ENCODE measurements at places on chromosomes 6 and 20. TPM values are rescaled to one million over a fixed set of nuclear protein-coding genes. Genes with fewer than 3 reads are reported as not detected.

GRCh38 chr6:16355699-16356446 is 117.5 kb downstream of the GMPR start:
- H3K4me1 ChIP-seq = peaks cover 28% of the 10 kb centered on the region
- no peak overlapping the region for H3K4me3 ChIP-seq
- no peak for DNase-seq
- no peaks in the 10 kb centered on the region for H3K27me3 ChIP-seq
- peak overlapping the region; percentile 58 for H3K27ac ChIP-seq

- H3K4me1 ChIP-seq = no peaks in the 10 kb centered on the region
- H3K4me3 ChIP-seq = no peak overlapping the region
- no peaks in the 10 kb centered on the region for H3K27me3 ChIP-seq
- H3K27ac ChIP-seq = no peak overlapping the region
Measured at GRCh38 chr6:81384921-81385320, 367.6 kb downstream of the TENT5A start.

PERP gene
- polyA plus RNA-seq = 2.8 TPM

DNA sequence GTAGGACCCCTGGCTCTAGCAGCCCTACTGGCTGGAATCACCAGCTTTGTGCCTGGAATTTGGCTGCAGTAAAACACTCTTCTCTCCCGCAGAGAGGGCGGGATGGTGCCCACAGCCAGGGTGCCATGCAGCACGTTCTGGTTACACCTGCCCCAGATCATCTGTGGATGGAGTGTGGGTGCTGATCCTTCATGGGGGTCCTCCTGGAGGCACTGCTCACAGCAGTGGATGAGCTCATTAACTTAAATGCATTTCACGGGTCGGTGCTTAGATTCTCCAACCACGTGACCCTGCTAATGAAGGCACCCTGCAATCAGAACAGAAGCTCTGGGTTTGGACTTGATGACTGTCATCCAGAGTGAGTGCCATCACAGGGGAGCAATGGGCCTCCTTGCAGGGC is 138.6 kb upstream of the AFDN start:
- H3K27ac ChIP-seq = no peak overlapping the region
- no peaks in the 10 kb centered on the region for H3K36me3 ChIP-seq
- H3K4me1 ChIP-seq = peaks cover 3% of the 10 kb centered on the region

- no peaks in the 10 kb centered on the region for H3K36me3 ChIP-seq
- H3K4me3 ChIP-seq = peak overlapping the region; percentile 49
- no peak overlapping the region for H3K27ac ChIP-seq
- no peak for DNase-seq
- no peaks in the 10 kb centered on the region for H3K27me3 ChIP-seq
Measured at GRCh38 chr6:160277546-160277945, 18.9 kb upstream of the SLC22A2 start.

DNA sequence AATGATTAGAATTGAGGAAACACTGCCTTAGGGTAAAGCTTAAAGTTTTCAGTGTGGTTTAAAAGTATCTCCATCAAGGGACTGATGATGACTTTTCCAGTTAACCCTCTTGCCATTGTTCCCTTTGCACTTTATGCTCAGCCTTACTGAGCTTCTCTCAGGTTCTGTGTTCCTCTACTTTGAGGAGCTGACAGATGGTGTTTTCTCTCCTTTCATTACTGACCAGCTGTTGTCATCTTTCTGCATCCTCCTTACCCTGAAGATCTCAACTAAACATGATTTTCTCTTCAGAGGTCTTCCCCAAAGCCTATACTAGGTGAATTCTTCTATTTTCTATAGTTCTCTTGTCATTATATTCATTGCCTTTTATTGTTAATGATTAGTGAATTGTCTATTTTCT is 475.6 kb upstream of the SYNCRIP start:
- no peaks in the 10 kb centered on the region for H3K36me3 ChIP-seq
- H3K27ac ChIP-seq = no peak overlapping the region
- H3K4me1 ChIP-seq = no peaks in the 10 kb centered on the region

GTSF1L gene
- not detected for polyA plus RNA-seq

UBE2C gene
- 0.40 TPM for polyA plus RNA-seq

- no peaks in the 10 kb centered on the region for H3K27me3 ChIP-seq
- peaks cover 24% of the 10 kb centered on the region for H3K4me1 ChIP-seq
- H3K36me3 ChIP-seq = no peaks in the 10 kb centered on the region
- no peak for DNase-seq
- peak overlapping the region; percentile 63 for H3K27ac ChIP-seq
- peak overlapping the region; percentile 67 for H3K4me3 ChIP-seq
Measured at GRCh38 chr20:51562027-51562331, 19.5 kb upstream of the NFATC2 start.

GRCh38 chr6:149150801-149151398 is 166.6 kb upstream of the TAB2 start:
- H3K36me3 ChIP-seq = no peaks in the 10 kb centered on the region
- no peak for DNase-seq
- no peaks in the 10 kb centered on the region for H3K4me1 ChIP-seq
- H3K4me3 ChIP-seq = no peak overlapping the region
- no peak overlapping the region for H3K27ac ChIP-seq
- H3K27me3 ChIP-seq = no peaks in the 10 kb centered on the region

MYLK2 gene
- polyA plus RNA-seq = 91.4 TPM

DNA sequence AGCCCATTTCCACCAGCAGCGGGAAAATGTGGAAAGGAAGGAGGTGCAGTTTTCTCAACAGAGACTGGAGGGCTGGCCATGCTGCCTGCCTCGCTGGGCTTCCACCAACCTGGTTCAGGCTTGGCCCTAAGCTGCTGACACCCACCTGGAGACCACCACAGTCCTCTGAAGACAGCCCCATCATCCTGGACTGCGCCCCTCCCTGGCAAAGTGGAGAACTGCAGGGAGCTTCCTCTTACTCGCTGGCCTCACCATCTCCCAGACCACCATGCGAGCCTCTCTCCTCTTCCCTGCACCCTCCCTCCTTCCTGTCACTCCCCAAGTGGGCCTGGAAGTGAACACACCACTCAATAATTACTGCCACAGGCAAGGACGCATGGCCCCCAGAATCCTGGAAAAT is 71.5 kb downstream of the PSMG4 start:
- H3K4me1 ChIP-seq = peaks cover 57% of the 10 kb centered on the region
- H3K4me3 ChIP-seq = no peak overlapping the region
- H3K27ac ChIP-seq = peak overlapping the region; percentile 57
- no peaks in the 10 kb centered on the region for H3K27me3 ChIP-seq
- no peak for DNase-seq

Measured in psoas muscle (tissue), 8 donors.